ENCODE measurements at places on chromosomes 5 and 9. TPM values are rescaled to one million over a fixed set of nuclear protein-coding genes. Genes with fewer than 3 reads are reported as not detected.

DNA sequence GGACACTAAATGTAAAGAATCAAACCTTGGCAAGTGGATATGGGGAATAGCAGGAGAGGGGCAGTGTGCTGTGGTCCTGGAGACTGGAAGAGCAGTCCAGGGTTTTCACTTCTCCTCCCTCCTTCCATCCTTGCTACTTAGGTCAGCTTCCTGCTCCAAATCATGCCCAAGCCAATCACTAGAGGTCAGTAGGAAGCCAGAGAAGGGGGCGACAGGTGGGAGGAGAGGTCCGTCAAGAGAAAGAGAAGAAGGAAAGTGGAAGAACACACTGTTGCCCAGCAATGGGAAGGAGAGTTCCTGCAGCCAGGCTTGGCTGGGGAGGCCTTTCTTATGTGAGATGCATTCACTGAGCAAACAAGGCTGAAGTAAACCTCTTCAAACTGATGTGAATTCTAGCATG, 289.6 kb downstream of the DTWD2 start:
- DNase-seq = no peak

Gene APBA1
- total RNA-seq = 21.1 TPM

GRCh38 chr9:36191290-36191645, 547 bp downstream of the CLTA start:
- peak; percentile 47 for DNase-seq

Gene MSANTD3
- 12.3 TPM for total RNA-seq

DNA sequence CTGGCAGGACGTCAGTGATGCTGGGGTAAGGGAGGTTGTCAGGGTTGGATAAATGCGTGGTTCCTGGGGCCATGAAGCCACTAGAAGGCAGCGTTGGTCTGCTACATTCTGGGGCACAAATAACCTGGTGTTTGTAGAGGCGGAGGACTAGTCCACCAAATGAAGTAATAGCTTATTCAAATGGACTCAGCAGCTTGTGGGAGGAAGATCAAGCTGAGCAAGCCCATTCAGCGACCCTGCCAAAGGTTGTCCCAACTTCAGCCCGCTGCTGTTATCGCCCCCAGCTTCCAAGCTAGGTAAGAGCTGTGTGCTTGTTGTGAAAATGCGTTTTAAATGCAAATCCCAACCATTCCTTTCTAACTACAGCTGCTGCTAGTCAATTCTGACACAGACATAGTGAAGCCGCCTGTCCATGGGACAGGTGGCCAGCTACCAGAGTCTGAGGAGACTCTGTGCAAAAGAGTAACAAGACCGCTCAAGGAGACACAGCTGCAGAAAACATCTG, 7.6 kb upstream of the FAM240B start:
- no peak for DNase-seq
